ENCODE measurements at places on chromosomes 1 and 21.
A peak's percentile ranks its signal among the peaks of the same experiment; 100 is the strongest.

DNA sequence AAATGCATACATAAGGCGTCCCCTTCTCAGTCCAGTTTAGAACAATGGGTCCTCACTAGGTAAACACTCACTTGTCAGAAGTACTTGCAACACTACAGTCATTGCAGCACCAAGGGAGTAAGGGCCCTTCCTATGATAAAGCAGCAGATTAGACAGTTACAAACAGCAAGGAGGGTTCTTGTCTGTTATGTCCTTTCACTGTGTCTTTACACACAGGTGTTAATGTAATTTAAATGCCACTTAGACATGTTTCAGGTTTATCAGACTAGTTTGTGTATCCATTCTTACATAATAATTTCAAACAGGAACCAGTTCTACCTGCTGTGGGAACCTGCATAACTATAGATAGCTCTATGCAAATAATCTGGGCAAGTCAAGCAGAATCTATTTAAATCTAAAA lies 105.6 kb upstream of the USH2A start:
- no peak for DNase-seq

GRCh38 chr1:57337623-57338022 lies 86.2 kb downstream of the DAB1 start:
- DNase-seq: no peak

DNA sequence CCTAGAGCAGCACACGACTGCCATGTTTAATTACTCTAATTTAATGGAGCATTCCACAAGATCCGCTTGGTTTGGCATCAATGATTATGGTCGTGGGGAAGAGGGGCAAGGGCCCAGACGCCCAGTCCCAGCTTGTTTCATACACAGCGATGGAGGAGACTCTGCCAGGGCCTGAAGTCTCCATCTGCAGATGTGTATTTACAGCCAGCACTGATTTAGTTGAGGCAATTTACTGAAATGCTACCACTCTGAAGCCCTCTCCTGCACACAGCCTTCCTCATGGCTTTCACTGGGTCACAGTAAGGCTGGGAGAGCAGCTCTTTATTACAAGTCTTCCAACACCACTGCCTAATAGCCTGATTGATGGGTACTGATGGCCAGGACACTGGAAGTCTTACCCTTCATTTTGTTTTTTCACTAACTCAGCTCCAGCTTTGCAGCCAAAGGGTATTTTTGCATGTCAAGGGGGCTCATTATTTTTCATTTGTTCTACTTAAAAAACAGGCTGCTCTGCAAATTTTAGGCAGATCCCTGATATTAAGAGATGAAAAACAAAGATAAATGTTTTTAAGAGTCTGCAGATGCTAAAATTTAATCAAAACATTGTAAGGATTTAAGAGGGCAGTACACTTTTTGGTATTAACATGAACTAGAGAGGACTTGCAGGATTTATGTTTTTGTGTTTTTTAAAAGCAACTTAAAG lies 236.3 kb downstream of the SIPA1L2 start:
- DNase-seq: no peak

GRCh38 chr1:40405812-40406211 lies 32.3 kb downstream of the SMAP2 start:
- DNase-seq: no peak

GRCh38 chr1:19612530-19612929 lies 31.6 kb upstream of the NBL1 start:
- no peak for DNase-seq

DNA sequence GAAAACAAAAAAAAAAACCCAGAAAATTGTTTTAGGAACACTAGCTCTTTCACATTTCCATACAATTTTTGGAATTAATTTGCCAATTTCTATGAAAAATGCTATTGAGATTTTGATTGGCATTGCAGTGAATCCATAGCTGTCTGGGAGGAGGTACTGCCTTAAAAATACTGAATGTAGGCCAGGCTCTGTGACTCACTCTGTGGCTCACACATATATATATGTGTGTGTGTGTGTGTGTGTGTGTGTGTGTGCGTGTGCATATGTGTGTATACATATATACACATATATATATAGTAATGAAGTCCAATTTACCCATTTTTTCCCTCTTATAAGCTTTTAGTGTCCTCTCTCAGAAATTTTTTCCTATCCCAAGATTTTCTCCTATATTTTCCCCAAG lies 214.2 kb upstream of the DMRTA2 start:
- DNase-seq: no peak

DNA sequence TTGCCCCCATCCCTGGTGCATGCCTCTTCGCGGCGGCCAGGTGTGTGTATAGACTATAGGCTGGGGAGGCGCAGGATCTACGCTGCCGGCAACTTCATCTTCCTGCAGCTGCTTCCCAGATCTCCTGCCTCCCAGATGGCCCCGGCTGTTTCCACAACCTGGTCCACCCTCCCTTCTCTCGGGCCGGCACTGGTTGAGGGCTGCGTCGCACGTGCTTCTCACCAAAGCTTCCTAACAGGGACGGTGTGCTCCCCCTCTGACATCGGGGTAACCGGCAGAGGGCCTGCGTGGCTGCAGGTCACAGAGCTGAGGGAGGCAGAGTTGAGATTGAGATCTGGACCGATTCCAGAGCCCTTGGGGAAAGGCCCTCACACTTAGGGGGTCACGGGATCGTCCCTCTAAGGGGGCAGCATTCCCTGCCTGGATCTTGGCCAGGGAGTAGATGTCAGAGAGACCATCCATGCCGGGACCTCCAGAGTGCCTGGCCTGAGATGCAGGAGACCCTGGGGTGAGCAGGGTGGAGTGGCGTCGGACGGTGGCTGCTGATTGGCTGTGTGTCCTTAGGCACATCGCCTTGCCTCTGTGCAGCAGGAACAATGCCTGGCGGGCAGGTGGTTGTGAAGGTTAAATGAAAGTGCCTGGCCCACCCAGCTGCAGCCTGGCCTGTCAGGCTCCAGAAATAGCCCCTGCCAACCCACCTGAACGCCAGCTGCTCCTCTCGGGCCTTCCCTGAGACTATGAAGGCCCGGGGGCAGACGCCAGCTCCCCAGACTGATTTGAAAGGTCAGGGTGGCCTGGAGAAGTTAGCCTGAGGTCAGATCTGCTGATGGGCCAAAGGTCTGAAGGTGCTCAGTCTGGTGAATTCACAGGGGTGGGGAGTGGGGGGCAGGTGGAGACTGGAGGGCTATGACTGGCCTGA lies 6.1 kb upstream of the MASP2 start:
- no peak for DNase-seq

- peak; percentile 47 for DNase-seq
Measured at GRCh38 chr1:23422241-23422877, 2.2 kb downstream of the TCEA3 start.

DNA sequence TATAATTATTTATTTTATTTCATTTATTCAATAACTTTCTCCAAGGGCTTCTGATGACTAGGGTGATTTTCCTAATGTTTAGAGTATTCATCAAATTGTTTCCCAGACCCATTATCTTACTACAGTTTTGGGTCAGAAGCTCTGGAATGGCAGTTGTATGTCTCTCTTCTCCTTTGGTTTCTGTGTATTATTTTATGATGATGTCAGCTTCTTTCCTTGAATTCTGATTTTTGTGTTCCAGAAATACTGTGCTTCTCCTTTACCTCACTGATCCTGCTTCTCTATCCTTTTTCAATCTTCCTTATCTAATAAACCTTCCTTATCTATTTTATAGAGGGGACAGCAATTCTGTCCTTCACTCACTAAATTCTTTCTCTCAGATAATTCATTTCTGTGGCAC lies 48.8 kb downstream of the LRRC8B start:
- no peak for DNase-seq

- DNase-seq: no peak
Measured at GRCh38 chr1:244865028-244865371, 657 bp upstream of the HNRNPU start.

DNA sequence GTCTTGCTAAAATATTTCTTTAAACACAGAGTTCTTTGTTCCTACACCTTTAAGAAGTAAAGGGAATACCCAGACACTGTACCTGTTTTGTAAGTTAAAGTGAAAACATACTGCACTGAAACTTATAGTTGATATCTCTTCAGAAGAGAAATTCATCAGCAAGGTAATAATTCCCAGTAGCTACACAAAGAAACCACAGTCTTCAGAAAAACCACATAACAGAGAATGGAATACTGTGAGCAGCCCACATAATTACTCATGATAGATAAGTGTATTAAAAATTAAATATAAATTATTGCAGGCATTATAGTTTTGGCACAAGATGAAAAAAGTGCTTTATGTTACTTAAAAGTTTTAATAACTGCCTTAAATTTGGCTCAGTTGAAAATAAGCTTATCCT lies 276.6 kb downstream of the SETD4 start:
- DNase-seq: no peak

DNA sequence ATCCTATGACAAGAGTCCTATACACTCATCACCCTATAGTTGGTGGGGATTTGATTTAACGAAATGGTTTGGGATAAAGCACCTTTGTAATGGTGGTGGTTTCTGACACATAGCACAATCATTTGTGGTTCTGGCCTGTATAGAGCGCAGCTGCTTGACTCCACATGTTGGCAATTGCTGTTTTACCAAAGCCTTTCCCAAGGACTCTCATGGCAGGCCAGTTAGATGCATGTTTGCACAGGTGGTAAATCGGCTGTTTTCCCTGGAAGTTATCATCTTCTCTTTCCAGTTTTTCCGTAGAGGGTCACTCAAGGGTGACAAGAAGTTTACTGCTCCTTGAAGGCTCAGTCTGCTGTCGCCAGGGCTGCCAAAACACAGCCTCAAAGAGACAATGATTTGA lies 17.1 kb upstream of the XPR1 start:
- DNase-seq: no peak

DNA sequence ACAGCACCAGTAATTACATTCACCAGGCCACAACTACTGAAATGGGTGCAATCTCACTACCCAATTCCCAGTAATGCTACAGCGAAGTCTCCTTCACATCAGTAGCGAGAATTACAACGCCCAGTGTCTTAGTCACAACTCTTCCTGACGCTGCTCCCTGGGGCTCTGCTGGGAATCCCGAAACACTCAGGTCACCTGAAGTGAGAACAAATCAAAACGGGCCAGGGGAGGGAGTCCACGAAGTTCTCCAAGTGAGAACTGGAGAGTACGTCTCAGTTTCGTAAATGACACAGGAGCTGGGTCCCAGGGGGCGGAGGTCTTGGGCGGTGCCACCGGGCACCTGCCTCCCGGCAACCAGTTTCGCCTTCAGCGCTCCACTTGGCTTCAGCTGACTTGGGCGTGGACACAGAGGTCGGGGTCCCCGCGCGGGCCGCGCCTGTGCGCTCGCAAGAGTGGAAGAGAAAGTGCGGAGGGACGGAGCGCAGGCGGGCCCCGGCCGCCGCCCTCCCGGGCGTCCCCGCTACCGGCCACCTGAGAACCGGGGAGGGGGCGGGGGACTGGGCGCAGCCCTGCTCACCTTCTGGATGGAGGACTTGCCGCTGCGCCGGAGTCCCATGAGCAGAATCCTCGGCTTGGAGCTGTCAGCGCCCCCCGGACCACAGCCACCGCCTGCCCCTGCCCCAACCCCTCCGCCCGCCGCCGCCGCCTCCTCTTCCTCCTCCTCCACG lies 575 bp downstream of the RRAGC start:
- peak; percentile 86 for DNase-seq

- no peak for DNase-seq
Measured at GRCh38 chr1:111841746-111842145, 86.0 kb downstream of the DDX20 start.

GRCh38 chr21:44267655-44268142 lies 6.0 kb upstream of the DNMT3L start:
- DNase-seq: no peak

GRCh38 chr1:115239426-115239825 lies 98.6 kb downstream of the NGF start:
- peak; percentile 13 for DNase-seq

GRCh38 chr21:19458295-19458694 lies 1054.7 kb upstream of the TMPRSS15 start:
- DNase-seq: peak; percentile 28

DNA sequence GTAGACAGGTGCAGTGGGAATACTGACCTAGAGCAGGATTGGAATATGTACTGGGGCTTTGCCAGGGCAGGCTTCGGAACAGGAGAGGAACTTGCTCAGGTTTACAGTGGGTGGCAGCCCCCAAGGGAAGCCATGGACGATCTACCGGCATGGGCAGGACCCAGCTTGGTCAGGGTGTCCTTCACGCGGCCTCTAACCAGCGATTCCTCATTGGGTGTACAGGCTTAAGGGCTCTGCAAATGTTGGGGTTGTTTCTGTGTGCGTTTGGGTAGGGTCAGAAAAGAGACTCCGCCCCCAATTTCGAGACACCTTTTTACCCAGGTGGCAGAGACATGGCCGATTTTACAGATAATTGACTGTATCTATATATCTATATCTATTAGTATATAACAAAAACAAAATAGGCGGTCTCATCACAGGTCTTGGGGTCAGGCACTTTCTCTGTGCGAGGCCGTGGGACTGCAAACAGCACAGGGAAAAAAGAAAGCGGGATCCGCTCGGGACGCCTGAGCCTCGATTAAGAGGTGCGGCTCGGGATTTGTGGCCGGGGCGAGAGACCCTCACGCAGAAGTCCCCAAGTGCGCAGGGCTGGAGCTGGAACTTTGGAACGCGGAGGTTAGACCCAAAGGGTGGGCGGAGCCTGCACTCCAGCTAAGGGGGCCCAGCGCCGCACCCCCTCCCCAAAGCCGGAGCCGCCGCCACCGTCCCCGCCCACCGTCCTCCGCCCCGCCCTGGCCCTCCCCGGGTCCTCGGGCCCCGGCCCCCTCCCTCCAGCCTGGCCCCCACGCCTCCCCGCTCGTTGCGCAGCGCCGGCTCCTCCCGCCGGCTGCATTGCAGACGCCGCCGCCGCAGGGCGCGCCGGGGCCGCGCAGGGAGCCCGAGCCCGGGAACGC lies 67.5 kb upstream of the VAMP3 start:
- no peak for DNase-seq

DNA sequence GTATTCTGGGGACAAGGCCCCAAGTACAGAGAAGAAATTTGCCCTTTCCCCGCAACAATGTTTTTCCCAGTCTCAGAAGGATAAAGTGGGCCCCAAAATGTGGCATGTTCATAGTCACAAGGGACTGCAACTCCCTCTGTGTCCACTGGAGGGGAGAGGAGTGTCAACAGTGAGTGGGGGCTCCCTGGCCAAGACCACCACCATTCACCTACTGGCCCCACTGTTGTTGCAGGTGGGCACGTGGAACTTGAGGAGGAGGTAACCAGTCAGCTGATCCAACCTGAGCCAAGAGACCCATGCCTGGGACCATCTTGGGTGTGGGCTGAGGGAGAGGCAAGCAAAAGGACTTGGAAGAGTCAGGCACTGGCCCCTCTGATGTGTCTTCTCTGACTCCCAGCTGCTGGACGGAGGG lies 777 bp downstream of the NUDT17 start:
- DNase-seq: peak; percentile 20

Data from kidney tubule cell (primary cell).